ENCODE measurements at places on chromosomes 11 and 22.

DNA sequence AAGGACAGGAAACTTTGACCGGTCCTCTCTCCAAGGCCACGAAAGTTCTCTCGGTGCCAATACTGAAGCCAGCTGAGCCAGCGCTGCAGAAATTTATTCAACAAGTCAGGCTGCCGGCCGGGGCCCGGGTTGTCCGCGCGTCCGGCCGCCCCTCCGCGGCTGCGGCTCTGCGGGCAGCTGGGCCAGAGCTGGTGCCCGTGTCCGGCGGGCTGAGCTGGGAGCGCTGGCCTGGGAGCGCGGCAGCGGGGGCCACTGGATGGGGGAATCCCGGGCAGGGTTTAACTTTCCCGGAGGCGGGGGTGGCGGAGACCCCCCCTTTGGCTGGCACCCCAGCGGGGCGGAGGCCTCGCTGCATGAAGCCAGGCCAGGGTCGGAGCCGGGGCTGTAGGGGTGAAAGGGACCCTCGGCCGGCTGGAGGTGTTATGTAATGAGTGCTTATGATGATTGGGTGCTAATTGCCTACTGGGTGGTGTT lies 12.3 kb upstream of the CACNA1I start:
- DNase-seq: no peak

DNA sequence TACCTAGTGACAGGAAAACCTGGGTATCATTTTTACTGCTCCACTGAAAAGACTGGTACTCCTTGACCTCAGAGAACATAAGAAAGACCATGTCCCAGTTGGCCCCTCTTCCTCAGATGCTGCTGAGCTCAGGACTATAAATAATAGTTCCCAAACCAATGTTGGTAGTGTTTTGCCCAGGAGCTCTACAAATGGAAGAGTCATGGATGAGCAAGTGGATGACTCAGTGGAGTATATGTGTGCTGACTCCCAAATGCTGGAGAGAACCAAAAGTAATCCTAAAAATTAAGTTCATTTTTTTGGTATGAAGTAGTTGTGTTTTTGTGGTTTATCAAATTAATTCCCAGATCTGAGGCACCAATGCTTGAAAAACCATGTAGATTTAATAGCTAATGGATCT lies 482.0 kb downstream of the KCNA4 start:
- peak; percentile 6 for DNase-seq

DNA sequence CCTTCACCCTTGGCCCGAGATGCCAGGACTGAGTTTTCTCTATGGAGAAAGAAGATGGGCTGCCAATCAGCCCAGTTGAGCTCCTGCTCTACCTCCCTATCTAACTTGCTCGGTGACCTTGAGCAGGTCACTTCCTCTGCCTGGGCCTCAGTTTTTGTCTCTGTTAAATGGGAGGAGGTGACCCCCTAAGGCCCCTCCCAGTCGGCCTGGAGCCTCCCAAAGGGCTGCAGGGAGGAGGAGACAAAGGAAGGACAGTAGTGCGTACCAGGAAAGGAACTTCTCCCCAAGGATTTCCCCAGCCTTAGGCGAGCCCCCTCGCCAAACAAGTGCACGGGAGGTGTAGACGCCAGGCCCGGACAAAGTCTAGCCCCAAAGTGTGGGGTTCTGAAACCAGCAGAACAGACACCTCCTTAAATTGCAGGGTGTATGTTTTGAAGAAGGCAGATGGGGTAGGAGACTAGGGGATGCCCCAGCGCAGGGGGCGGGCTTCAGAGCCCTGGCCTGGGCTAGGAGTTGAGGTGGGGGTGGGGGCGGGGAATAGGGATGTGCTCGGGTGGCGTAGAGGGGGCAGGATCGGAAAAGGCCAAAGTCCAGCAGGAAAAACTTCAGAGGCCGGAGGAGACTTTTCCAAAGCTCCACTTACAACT lies 1.0 kb downstream of the CBX7 start:
- DNase-seq: no peak

GRCh38 chr11:67664696-67665540 lies 9.5 kb downstream of the ALDH3B2 start:
- DNase-seq: no peak

DNA sequence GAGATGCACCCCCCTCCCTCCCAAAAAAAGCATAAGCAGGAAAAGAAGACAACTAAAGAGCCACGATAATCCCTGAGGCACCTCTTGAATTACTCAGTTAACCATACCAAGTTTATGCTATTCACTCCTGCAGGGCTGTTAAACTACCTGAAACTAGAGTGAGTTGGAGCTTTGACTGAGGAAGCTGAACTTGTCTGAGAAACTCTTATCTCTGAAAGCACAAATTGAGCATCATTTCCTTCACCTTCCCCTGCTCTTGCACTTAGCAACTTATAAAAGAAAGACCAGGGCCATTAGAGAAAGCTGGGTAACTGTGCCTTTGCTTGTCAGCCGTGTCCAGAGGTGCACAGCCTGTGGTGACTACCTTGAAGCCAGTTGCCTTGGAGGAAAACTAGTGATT lies 745.6 kb downstream of the NELL1 start:
- no peak for DNase-seq

DNA sequence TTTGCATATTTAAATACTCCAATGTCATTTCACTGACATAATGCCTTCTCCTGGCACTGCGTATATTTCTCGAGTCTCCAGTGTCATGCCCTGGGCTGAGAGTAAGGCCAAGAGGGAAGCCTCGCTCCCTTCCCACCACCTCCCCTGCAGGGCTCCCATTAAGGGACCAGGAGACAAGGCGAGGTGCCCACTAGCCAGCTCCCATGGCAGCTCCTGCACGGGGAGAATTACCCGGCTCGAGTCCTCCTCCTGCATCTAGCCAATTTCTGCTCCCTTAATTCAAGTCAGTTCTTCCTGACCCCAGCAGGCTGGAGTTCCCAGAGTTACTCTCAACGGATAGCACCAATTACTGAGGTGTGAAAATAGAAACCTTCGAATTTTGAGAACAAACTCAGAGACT lies 31.9 kb downstream of the OPCML start:
- DNase-seq: no peak

Data from GM04504 (cell line).